ENCODE measurements at places on chromosomes 3 and 15.

- no peak for DNase-seq
These were observed 8.6 kb upstream of the BLM start for GRCh38 chr15:90708516-90708915.

- no peak for DNase-seq
These were observed 72.3 kb upstream of the ICE2 start for GRCh38 chr15:60551147-60551780.

- DNase-seq, result no peak
These were observed 71.0 kb downstream of the ARHGEF26 start for GRCh38 chr3:154192225-154192624.

DNA sequence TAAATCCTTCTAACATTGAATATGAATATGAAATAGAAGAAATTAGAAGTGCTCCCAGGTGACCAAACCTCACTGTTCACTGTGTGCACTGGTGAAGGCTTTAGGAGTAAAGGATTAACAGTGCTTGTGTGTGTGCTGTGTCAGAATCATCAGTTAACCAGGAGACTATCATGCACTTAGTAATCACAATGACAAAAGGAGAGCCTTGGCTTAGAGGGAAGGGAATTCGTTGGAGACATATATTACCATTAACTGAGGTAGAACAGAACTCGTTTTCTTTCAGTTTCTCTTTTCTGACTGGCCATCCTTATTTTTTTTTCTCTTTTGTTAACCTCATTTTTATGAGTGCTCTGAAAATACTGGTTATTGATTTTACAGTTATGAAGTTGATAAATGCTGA lies 213.3 kb upstream of the GBE1 start:
- no peak for DNase-seq

DNA sequence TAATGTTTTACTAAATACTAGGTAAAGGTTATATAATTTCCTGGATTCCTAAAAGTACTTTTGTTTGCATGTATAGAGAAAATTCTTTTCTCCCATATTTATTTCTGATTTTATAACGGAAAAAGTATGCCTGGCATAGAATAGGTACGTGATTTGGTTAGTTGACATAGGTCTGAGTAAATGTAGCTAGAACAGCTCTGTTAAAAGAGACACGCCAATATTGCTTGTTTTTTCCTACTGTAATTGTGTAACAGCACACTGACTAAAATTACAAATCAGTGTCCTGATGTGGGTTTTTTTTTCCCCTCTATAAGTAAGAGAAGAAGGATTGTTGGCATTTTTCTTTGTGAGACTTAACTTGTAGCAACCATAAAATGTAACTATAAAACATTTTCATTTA lies 26.7 kb downstream of the KLHL24 start:
- no peak for DNase-seq

GRCh38 chr3:15325228-15325627 lies 7.2 kb downstream of the SH3BP5 start:
- DNase-seq, result peak; percentile 85

DNA sequence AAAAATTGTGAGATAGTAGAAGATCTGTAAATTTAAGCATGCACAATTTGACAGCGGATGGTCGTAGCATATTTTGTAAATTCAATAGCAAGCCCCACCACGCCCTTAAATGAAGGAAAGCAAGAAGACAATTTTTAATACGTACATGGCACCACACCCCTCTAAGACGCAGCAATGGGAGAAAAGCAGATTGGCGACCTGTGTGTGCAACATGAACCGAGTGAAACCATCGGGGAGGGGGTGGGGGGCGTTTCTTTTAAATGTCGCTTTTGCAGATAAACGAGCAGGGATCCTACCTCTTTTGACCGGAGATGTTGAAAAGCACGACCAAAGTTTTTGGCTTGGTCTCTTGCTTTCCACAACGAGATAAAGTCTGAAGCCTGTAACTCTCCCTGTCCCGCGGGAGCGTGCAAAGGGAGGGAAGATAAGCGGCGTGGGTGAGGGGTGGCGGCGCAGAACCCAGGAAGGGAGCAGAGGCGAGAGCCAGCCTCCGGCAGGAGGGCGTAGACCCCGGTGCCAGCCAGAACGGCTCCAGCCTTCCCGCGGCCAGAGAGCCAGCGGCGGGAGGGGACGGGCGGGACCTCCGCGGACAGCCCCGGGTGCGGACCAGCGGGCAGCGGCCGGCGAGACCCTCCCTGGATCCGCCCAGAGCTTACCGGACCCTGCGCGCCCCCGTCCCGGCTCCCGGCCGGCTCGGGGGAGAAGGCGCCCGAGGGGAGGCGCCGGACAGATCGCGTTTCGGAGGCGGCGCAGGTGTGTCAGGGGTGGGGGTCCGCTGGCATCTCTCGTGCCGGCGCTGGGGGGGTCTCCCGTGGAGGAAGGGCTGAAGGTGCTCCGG lies at the start of gene CHL1:
Gene CHL1, plus strand, starts transcription at position 453 of the 838 bp plus-strand sequence. CDS start 123,014 bp downstream, outside the sequence.
- no peak for DNase-seq

DNA sequence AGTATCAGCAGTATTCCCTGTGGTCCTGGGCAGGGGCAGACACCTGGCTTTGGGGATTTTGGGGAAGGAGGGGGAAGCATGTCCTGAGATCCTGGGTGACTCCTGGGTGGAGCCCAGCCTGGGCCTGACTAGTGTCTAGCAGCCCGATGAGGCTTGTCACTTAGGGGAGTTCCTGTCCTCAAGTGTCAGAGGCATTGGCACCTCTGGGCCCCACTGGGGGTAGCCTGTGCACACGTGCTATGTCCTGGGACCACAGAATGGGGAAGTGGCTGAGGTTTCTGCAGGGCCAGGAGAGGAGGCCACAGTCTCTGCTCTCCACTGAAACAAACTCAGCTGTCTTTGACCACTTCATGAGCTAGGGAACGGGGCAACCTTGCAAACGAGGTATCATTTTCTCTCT lies 31.5 kb upstream of the ADCY5 start:
- no peak for DNase-seq

DNA sequence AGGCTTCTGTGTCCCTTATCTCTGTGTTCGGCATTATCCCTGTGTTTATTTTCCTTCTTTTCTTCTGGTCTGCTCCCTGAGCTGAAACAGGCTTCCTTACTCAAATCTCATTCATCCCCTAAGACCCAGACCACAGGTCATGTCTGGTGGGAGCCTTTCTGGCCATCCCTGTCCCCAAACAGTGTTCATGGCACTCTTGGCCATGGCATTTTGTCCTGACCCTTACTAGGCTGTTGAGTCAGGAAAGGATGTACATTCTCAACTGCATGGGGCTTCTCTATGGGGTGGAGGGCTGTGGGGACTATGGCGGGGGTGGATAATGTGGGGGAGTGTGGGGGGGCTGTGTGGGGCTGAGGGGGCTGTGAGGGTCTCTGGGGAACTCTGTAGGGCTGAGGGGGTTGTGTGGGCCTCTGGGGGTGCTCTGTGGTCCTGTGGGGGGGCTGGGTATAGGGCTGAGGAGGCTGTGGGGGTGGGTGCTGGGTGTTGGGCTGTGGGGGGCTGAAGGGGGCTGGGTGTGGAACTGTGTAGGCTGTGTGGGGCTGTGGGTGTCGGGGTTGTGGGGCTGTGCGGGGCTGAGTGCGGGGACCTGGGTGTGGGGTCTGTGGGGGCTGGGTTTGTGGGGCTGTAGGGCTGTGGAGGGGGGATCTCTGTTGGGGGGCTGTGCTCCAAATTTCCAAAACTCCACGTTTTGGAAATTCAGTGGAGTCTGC lies 64.3 kb downstream of the KLF13 start:
- DNase-seq, result no peak

DNA sequence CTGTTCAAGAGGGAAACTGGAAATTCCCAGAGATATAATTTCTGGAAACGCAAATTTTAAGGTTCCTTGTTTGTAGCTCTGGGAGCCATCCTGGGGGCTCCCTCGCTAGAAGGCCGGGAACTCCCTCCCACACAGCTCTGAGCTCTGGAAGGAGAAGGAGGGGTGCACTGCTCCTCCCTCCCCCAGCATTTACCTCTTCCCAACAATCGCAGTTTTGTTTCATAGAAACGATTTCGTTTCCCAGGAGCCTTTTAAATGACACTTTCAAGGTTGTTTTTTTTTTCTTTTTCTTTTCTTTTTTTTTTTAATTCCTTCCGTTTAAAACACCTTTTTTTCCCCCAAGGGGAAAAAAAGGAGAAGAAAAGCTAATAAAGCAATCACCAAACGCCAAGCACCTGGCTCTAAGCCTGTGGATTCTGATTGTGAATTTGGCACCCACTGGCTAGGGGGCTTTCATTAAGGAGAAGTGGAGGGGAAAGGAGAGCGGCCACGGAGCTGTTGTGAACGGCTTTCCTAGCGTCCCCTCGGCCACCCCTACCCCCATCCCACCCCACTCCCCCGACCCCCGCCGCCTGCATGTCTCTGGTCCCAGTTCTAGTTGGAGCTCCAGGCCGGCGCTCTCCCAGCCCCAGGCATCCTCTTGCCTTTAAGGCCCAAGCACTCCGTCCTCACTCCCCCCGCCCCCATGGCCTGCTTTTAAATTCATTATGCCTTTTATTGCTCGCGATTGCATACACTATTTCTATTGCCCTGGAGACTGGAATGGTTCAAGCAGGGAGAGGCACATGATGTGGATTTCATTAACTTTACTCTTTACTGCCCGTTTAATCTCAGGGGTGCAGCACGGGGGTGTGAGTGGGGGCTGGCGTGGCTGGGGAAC lies 13.6 kb upstream of the CCDC33 start:
- no peak for DNase-seq

DNA sequence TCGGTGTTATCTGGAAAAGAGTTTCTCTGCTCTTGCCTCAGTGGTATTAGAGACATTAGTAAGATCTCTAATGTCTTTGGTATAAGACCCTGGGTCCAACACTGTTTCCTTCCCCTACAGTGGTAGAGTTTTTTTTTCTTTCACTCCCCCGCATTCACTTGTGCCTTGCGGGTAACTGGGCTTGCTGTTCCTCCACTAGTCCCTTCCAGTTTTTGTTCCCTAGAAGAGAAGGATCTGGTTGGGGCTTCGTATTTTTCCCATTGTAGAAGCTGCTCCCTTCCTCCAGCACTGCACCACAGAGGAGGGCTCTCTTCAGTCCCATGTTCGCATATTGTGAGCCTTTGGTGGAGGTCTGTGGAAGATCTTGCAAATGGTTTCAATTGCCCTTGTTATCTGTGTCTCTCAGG lies 13.7 kb downstream of the CTDSPL2 start:
- DNase-seq, result no peak

- no peak for DNase-seq
These were observed 71.4 kb downstream of the SEMA6D start for GRCh38 chr15:47788685-47789084.

DNA sequence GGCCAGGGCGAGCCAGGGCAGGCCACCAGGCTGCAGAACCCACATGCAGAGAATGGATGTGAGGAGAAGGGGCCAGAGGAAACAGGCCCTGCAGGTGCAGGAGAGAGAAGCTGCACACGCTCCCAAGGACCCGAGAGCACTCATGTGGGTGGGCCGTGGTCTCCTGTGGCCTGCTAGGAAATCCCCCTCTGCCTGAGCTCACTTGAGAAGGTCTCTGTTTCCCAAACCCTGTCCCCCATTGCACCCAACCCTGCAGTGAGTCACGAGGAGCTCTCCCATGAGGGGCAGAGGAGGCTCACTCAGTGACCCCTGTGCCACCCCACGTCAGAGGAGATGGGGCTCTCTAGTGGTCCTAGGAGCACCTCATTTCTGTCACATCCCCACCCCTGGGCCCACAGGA lies 111.1 kb downstream of the KLF13 start:
- no peak for DNase-seq

DNA sequence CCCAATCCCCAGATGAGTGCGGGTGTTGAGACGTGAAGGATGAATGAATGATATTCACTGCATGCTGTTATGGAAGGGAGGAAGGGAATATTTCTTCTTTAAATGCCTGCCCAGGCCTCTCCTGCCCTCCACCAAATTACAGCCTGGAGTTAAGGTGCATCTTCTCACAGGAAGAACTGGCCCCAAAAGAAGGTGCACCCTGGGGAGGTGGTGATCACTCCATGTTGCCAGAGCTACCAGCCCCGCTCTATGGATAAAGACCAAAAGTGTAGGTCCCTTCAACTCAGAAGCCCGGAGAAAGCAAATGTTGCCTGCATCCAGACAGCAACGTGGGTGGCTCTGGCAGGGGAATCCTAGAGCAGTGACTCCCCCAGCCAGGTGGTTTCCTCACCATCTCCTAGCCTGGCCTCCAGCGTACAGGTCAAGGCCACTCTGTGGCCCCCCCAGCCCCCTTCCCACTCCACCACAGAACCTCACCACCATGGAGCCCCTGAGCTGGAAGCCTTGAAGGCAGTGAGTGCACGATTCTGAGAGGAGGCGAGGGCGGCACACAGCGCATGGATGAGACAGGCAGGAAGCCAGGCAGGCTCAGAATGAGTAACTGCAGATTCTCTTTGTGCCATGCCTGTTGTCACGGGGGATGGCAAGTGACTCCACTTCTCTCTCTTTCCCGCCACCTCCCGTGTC lies 3.5 kb upstream of the VIPR1 start:
- DNase-seq, result no peak

- no peak for DNase-seq
These were observed 24.6 kb upstream of the ANPEP start for GRCh38 chr15:89839167-89839810.

DNA sequence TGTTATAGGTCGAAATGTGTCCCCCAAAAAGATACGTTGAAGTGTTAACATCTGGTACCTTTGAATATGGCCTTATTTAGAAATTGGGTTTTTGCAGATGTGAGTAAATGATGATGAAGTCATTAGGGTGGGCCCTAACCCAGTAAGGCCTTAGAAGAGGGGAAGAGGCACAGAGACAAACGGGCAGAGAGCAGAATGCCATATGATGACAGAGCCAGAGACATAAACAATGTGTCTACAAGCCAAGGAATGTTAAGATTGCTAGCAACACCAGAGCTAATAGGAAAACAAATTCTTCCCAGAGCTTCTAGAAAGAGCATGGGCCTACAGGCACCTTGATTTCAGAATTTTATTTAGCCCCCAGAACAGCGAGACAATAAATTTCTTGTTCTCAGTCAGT lies 693.1 kb upstream of the NECTIN3 start:
- DNase-seq, result peak; percentile 5

GRCh38 chr3:43994657-43995546 lies 246.8 kb upstream of the TOPAZ1 start:
- no peak for DNase-seq

GRCh38 chr3:17894434-17895060 lies 152.1 kb upstream of the TBC1D5 start:
- peak; percentile 67 for DNase-seq
